Regular cardiac myocyte (primary cell): ENCODE measurements at places on chromosomes 2 and 18. TPM values are rescaled to one million over a fixed set of nuclear protein-coding genes. Genes with fewer than 3 reads are reported as not detected.

Gene TUBA4B
- total RNA-seq: not detected in 2 replicates

Gene SERPINB7
- 0.28 and 0.38 TPM in 2 replicates for total RNA-seq

Gene CSRNP3
- 1.2 and 3.9 TPM in 2 replicates for total RNA-seq

Gene CLEC4F
- not detected in 2 replicates for total RNA-seq
